Jurkat, Clone E6-1 (cell line): ENCODE measurements at places on chromosomes 5 and 9.

DNA sequence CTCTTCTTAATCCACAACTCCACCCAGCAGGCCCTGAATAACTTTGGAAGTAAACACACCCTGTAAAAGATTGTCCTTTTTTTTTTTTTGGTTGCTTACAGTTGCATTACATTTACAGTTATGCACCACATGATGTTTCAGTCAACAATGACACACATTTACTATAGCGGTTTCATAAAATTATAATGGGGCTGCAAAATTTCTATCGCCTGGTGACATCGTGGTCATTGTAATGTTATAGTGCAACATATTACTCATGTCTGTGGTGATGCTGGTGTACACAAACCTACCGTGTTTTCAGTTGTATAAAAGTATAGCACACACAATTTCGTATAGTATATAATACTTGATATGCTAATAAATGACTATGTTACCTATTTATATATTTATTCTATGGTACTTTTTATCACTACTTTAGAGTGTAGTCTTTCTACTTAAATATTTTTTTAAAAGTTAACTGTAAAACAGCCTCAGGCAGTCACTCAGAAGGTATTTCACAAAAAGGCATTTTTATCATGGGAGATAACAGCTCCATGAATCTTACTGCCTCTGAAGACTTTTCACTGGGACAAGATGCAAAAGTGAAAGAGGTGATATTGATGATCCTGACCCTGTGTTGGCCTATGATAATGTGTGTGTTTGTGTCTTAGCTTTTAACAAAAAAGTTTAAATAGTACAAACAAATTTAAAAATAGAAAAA lies 695.4 kb upstream of the CDH18 start:
- no peak for DNase-seq

GRCh38 chr5:34930870-34931269 lies 1.5 kb downstream of the DNAJC21 start:
- no peak for DNase-seq

- no peak for DNase-seq
Measured at GRCh38 chr9:23636199-23636598, 189.8 kb downstream of the ELAVL2 start.

DNA sequence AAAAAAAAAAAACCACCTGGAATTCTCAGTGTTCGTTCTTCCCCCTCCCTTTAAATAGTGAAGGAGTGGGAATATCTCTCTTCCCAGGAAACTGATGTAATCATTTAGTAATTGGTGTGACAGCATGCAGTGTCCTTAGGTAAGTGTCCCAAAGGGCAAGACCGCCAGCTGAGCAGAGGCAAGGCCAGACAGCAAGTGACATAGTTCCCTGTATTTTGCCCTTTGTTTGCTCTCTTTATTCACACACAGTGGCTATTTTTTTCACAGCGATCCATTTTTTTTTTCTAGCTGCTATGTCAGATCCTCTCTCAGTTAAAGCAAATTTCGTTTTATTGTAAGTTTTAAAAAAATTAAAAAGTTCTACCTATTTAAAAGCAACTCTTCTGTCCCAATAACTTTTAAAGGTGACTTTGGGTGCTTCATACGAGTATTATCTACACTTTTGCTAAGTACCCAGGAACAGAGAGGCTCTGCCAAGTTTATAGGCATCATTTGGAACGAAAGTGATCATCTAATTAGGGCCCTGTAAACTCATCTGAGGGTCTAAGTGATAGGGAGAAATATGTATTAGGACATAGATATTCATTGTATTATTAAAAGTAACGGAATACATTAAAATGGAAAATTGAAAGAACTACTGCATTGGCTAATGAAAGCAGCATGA lies 98.2 kb upstream of the ALDH1A1 start:
- no peak for DNase-seq

- DNase-seq, result no peak
Measured at GRCh38 chr5:1508659-1509290, 15.0 kb downstream of the LPCAT1 start.

DNA sequence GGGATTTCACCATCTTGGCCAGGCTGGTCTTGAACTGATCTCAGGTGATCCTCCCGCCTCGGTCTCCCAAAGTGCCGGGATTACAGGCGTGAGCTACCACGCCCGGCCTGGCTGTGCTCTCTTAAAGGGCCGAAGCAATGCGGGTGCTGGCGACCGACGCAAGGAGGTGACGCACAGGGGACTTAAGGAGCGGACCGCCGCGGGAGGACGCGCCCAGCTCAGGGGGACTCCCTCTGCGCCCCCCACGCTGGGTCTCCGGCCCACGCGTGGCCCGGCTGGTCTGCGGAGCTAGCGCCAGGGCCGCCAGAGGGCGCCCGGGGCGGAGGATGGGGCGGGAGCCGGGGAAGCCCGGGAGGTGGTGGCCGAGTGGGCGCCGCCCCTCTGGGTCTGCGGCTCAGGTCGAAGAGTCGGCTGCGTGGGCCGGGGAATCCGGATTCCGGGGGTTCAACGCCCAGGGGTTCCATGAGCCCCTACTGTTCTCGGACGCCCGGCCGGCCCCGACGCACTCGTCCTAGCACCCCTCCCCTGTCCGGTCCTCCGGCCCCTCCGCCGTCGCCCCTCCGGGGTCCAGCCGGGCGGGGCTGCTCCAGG lies 502 bp upstream of the CERCAM start:
- DNase-seq, result no peak

GRCh38 chr5:172770374-172770674 lies 671 bp downstream of the DUSP1 start:
- no peak for DNase-seq

GRCh38 chr5:683551-684481 lies 9.3 kb downstream of the TPPP start:
- DNase-seq, result no peak

DNA sequence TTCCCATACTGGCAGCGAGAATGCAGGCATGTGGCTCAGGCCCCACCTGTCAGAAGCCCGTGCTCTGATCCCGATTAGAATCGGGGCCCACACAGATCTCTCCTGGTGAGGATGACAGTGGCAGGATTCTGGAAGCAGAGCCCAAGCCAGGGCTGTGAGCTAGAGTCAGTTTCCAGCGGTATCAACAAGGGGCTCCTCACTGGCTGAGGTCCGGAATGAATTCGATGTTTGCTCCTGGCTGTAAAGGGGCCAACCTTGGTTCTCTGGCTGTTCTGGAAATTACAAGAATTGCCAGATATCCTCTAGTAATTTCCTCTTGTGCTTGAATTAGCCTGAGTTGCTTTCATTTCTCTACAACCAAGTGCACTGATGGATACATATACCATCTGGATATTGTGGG lies 129.1 kb upstream of the SPRY4 start:
- DNase-seq, result no peak

DNA sequence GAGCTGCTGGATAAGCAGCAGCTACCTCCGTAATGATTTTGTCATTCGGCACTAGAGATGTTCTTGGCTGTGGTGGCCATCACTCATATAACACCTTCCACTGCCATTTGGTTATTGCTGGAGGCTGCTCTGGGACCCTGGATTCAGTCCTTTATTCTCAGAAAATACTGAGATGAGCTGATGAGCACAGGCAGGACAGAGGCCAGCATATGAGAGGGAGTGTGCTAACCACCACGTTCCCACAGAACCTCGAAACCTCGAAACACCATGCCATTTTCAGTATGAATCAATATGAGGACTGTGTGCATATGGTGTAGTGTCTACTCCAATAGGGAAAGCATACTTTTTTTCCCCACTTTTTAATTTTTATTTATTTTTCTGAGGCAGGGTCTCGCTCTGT lies 56.6 kb downstream of the ADAM19 start:
- DNase-seq, result no peak

DNA sequence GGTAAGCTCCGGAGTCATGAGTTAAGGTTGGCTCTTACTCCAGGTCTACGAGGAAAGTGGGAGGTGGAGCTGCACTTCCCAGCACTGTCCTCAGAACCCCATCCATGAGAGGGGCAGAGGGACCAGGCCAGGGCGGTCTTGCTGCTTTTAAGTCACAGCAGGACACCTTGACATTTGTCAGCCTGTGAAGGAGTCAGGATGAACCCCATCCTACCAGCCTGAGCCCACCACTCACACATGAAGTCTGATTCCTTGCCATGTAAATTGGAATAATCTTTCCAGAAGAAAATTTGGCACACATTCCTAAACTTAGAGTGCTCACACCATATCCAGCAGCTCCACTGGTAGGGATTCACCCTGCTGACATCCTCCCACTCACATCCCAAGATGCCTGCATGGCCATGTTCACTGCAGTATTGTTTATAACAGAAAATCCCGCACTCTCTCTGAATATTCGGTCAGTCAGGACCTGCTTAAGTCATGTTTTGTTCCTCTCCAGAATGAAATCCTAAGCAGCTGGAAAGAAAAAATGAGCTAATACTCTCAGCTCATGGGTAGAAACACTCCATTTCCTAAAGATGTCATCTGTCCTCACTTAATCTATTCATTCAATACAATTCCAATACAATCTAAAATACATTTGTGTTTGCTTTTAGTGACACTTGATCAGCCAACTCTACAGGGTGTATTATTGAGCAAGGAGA lies 79.3 kb upstream of the COL5A1 start:
- DNase-seq, result no peak
